H4 (cell line): ENCODE measurements at places on chromosomes 11 and 22.

GRCh38 chr11:57868491-57868890, 106.9 kb downstream of the CTNND1 start:
- no peak for DNase-seq

- DNase-seq = no peak
Measured at GRCh38 chr22:50248196-50249081, 2.6 kb downstream of the HDAC10 start.

DNA sequence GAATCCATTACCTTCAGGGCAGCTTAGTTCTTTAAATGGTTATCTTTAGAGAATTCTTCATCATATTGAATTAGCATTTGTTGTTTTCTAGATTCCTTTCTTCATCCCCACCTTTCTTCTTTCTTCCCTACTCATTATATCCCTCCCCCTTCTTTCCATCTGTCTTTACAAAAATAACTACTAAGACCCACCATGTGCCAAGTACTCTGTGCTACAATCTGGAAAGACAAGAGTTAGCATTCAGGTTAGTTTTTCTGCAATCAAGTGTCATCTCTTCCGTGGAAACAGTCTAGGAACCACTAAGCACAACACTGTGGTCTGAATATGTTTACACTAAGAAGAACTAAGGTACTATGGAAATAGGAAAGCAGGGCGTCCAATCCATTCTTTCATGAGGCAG, 897.4 kb upstream of the TENM4 start:
- no peak for DNase-seq

GRCh38 chr11:44348114-44348513, 38.2 kb upstream of the ALX4 start:
- no peak for DNase-seq

GRCh38 chr11:97364047-97364446, 974.2 kb downstream of the JRKL start:
- DNase-seq = no peak

GRCh38 chr11:131561501-131561900, 191.1 kb downstream of the NTM start:
- DNase-seq = no peak

GRCh38 chr22:24165673-24166072, 15.6 kb upstream of the SUSD2 start:
- DNase-seq = no peak

- no peak for DNase-seq
Measured at GRCh38 chr22:23828800-23829680, 9.8 kb downstream of the DERL3 start.

- DNase-seq = no peak
Measured at GRCh38 chr11:65869643-65870306, 2.8 kb downstream of the EFEMP2 start.

DNA sequence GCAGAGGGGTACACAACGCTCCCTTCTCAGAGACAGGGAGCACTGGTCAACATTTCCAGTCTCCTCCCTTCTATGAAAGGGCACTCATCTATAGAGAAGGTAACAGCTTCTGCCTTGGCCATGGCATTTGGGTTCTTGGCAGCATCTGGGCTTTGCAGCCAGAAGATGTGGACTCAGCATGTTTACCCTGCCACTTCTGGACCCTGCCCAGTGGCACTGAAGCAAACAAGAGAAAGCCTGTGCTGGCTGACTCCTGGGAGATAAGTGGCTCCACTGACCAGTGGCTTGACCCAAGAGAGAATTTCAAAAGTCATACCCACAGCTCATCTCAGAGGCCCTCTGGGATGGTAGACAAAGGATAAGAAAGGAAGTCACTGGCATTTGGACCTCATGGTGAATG, 8.0 kb downstream of the CSNK2A3 start:
- no peak for DNase-seq

GRCh38 chr11:20489948-20490347, 102.4 kb downstream of the PRMT3 start:
- no peak for DNase-seq

DNA sequence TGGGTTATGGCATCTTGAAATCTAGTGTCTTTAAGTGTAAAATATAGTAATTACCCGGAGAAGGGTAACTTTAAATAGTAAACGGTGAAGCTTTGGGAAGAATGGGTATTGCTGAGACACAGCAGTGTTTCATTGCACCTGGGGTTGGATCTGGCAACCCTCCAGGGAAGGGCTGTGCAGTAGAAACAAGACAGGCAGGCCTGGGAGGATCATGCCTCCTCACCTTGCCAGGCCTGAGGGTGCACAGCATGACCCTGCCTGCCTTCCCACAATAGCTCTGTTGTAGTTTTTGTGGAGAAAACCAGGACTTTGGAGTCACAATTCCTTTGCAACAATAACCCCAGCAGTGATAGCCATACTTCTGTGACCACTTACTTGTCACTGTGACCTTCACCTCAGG, 64.6 kb upstream of the ADSL start:
- no peak for DNase-seq

- DNase-seq = no peak
Measured at GRCh38 chr11:69939551-69940245, 120.5 kb upstream of the FGF3 start.

DNA sequence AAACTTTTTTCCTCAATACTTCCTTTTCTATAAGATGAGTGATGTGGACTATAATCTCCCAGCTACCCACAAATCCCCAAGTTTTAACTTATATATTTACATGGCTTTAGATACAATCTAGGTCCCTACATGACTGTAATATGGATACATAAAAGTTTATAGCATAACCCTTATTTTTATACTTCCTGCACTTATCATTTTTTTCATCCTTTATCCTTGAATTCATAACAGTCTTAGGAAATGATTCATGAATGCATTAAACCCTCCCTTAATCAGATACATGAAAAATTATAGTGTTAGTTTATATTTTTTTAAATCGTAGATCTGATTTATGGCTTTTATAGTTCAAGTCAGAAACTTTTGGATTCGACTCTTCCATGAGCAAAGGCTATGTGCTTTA, 195.8 kb downstream of the MAML2 start:
- no peak for DNase-seq

DNA sequence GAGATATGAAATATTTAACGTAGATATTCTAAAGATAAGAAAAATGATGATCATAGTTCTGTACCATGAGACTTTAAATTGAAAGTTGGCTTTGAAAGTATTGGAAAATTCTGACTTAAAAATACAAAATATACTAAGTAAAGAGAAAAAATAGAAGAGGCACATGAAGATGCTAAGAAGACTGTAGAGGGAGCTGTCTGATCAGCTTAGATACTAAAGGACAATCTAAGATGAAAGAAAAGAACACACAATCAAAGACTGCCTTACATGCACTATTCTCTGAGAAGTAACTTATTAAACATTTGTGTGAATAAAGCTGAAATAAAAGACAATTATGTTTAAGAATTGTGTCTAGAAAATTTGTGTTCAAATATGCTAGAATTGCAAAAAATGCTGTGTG, 55.1 kb downstream of the RBMXL2 start:
- DNase-seq = peak; percentile 27

- DNase-seq = no peak
Measured at GRCh38 chr11:64238076-64238475, 2.8 kb upstream of the FKBP2 start.

DNA sequence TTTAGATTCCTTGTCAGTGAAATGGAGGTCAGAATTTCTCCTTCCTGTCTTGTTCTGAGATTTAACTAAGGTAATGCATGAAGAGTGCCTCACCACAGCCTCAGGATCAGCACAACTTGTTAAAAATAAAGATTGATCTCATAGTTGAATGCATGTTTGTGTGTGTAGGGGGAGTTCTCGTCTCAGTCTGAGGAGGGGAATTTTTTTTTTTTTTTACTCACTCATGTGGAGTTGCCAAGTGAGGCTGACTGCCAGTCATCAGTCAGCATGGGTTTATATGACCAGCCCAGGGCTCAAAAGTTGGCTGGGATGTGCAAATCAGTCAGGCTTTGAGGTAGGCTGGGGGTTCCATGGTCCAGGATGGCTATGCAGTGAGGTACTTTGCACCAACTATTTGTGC, 113.2 kb downstream of the FANCF start:
- no peak for DNase-seq

- no peak for DNase-seq
Measured at GRCh38 chr11:72119198-72119597, 6.7 kb upstream of the ANAPC15 start.

DNA sequence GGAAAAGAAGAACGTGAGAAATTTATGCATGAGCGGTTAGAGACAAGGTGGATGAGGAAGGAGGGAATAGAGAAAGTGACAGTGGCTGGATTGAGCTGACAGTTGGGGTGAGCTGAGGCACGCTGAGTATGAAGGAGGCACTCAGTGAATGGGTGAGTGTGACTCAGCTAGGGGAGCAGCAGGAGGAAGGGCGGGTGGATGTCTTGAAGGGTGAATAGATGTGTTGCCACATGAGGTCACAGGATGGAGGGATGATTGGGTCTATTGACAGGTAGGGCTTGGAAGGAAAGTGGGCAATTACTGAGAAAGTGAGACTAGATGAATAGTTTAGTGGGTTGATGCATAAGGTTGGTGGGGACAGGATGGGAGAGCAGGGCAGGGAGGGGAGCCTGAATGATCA, 8.0 kb downstream of the IFITM10 start:
- no peak for DNase-seq

DNA sequence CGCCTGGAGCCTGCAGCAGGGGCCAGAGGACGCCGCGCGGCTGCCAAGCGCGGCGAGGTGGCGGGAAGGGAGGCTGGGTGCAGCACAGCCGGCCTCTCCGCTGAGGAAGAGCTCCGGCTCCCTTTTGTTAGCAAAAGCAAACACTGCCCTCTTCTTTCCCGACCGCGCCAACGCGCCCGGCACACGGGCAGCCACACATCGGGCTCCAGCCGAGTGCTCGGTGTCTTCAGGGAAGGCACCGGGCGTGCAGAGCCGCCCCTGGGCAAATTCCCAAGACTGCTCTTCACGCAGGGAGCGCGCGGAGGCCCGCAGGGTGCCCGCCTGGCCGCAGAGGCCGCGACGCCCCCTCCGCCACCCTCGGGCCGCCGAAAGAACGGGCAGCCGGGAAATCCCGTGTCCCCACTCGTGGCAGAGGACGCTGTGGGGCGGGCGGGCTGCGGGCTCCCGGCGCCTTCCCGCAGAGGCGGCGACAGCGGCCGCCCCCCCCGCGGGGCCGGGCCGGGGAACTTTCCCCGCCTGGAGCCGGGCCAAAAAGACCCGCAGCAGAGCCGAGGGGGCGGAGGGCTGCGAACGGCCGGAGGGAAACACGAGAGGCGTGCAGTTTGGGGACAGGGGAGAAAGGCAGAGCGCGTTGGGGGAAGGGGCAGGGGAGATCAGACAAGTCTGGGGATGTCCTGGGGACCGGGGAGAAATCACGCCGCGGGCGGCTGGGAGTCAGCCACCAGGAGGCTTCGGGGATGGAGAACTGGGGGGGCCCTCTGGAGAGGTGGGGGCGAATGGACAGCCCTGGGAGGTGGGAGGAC, 931 bp downstream of the CADM1 start:
- peak; percentile 51 for DNase-seq

DNA sequence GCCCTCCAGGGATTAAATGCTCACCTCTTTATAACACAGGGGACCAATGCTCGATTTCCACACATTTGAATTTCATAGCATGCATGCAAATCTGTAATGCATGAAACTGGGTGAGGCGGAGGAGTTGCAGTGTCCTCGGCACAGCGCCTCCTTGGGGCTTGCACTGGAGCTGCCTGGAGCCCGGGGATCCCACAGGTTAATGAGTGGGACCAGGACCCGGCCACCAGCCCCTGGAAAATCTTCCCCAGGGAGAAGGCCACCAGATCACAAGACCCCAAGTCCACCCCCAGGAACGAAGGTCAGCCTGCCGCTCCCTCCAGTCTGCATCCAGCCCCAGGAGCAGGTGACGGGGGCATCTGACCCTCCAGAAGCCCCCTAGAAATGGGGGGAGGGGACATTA, 119.1 kb downstream of the MN1 start:
- no peak for DNase-seq

GRCh38 chr11:112227471-112227870, 1.2 kb downstream of the PTS start:
- no peak for DNase-seq

DNA sequence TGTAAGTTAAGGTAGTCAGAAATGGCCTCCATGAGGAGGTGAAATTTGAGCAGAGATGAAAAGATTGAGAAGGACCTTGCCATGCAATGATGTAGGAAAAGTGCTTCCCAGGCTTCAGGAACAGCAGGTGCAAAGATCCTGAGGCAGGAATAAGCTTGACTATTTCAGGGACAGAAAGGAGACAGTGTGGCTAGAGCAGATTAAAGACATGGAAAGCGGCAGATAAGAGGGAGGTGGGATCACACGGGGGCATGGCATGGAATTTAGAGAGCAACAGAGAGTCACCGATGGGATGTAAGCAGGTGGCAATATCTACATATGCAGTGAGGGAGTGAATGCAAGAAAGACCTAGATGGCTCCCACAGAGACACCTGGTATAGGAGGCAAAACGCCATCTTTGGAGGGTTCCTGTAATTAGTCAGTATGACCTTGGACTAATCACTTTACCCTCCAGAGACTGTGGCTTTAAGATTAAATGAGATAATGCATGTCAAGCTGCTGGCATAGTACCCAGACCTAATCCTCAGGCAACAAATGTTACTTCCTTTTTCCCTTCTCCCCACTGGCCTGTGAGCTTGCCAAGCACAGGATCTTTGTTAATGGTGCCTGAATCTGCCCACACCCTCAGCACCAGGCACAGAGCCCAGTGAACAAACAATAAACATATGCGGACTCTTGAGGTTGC, 24.6 kb upstream of the ACER3 start:
- DNase-seq = peak; percentile 93

GRCh38 chr11:36127550-36127949, 161.7 kb downstream of the COMMD9 start:
- no peak for DNase-seq

DNA sequence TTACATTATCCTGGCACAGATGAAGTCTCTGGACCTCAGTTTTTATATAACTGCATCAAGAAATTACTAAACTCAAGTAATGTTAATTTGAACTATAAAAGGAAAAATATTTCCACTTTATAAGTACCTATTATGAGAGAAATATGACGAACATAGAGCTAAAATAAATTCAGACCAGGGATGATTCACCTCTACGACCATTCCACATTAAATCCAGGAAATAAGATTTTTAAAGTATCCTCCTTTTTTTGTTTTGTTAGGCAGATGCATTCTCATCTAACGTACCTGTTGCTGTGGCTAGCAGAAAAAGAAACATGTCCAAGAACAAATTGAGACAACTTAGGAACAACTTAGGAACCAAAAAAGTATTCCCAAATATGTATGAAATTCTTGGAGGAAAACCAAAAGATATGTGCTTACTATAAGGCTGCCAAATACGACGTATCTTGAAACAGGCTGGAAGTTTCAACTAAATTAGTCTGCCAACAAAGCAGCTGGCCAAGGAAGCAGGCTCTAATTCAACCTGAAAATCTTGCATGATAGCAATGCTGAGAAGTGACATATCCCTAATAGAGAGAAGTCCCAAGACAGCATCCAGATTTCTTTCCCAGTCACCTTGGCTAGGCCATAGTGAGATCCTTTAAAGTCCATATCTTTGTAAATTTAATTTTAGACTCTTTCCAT, 15.7 kb downstream of the SPTY2D1 start:
- DNase-seq = no peak

DNA sequence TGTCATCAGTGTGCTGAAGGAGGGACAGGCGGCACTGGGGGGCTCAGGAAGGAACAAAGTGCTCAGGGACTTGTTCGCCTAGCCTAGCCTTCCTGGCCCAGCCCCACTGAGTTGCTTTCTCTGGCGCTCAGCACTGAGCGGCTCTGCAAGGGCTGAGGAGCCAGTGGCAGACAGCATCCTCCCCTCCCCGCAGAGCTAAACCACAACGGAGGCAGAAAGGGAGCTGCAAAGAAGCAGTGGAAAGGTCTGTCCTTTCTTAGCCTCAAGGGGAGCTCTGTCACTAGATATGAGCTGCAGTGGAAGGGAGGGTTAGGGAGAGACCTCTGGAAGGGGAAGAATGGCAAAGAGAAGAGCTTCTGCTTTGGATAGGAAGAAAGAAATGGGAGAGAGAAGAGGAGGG, 89.7 kb upstream of the PHOX2A start:
- no peak for DNase-seq
